ENCODE measurements at places on chromosomes 3 and 15. TPM values are rescaled to one million over a fixed set of nuclear protein-coding genes. Genes with fewer than 3 reads are reported as not detected.
A peak's percentile ranks its signal among the peaks of the same experiment; 100 is the strongest.

The WDR93 gene
- 2.1 TPM for total RNA-seq

DNA sequence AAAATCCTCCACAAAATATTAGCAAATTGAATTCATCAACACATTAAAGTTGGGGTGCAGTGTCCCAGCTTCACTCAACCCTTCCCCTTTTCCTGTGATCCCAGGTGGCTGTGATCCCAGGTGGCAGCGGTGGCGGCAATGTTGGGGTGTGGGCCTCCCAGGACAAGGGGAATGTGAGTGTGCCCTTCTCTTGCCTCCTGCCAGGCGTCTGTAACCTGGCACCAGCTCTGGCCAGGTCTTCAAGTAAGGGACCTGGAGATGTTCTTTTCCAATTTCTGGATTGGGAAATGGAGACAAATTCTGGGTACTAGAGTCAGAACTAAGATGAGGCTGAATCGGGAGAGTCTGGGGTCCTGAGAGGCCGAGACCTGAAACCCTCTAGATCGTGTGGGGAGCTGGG, 20.1 kb downstream of the GOLGA6A start:
- DNase-seq = peak; percentile 32

The UTS2B gene
- total RNA-seq = not detected

DNA sequence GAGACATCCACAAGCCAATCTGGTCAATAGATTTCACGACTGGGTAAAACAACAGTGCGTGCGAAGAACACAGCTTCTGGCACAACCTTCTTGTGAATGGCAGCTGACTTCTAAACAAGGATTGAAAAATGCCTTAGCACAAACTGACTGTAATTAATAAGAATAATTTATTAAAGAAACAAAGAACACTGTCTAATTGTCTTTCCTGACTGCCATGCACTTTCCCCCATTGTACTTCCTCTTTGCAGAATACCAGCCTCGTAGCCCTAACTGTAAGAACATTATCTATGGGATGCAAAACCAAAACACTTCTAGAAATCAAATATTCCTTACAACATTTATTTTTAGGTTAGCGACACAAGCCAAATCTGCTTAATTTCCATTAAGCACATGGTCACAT, 6.5 kb downstream of the FOXP1 start:
- no peak for DNase-seq

The DUOXA2 gene
- not detected for total RNA-seq

- DNase-seq = peak; percentile 68
Measured at GRCh38 chr3:50170689-50171088, 15.6 kb downstream of the SEMA3F start.

GRCh38 chr3:43873723-43874122, 183.0 kb downstream of the ABHD5 start:
- no peak for DNase-seq

GRCh38 chr3:61340931-61341461, 89.7 kb upstream of the FHIT start:
- no peak for DNase-seq

GRCh38 chr3:142523921-142524566, 54.5 kb downstream of the ATR start:
- no peak for DNase-seq

DNA sequence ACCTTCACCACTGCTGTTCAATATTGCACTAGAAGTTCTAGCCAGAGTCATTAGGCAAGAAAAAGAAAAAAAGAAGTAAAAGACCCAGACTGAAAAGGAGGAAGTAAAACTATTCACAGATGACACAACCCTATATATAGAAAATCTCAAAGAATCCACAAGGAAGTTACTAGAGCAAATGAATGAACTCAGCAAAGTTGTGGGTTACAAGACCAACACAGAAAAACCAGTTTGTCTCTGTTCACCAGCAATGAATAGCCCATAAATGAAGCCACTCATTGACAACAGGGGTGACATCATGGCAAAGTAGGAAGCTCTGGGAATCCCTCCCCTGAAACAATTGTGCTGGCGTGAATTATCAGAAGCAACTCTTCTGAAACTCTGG, 4.6 kb downstream of the CFAP100 start:
- no peak for DNase-seq

DNA sequence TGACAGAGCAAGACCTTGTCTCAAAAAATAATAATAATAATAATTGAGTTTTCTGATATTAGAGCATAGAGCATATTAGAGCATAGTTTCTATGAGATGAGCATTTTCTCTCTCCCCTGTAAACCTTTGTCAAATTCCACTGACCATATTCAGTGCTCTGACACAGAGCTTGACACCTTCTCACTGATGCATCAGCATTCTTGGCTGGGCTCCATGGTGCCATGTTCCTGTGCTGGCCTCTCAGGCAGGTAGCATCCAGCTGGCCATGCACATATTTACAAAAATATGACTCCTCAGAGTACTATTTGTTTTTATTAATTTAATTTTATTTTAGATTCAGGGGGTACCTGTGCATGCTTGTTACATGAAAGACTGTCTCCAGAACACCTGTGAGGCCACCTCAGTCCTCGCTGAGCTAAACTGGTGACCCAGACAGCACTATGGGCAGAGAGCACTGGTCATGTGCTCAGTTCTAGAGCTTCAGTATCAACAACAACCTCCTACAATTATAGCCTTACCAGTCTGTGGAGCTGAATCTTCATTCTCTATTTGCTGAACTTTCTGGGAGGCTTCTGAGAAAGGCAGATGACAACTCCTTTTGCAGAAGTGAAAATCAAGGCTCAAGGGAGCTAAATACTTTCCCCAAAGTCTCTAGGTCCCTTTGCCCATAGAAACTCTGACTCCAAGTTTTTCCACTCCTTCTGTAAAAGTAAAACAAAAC, 21.6 kb upstream of the SLC28A2 start:
- no peak for DNase-seq

The CRYGS gene
- total RNA-seq = 9.4 TPM

- DNase-seq = no peak
Measured at GRCh38 chr3:8667463-8668091, 23.0 kb upstream of the SSUH2 start.

DNA sequence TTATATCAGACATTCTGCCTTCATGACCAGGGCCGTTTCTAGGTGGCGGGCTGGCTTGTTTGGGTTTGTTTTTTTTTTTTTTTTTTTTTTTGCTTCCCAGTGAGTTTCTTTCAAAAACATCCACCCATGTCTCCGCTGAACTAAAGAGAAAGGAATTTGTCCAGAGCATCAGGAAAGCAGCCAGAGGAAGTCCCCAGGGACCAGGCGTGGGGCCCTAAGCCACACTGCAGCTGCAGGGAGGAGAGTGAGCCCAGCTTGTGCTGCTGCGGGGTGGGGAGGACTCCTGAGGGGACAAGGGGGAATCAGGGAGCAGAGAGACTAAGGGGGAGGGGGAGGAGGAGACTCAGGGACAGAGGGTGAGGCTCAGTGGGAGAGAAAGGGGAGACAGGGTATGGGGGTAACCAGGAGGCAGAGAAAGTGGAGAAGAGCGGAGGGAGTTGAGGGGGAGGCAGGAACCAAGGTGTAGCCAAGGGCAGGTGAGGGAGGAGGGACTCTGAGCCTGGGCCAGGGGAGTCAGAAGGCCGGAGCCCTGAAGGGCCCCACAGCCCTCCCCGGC, 49.5 kb downstream of the CYP11A1 start:
- no peak for DNase-seq

The GOLGA6A gene
- total RNA-seq = not detected

DNA sequence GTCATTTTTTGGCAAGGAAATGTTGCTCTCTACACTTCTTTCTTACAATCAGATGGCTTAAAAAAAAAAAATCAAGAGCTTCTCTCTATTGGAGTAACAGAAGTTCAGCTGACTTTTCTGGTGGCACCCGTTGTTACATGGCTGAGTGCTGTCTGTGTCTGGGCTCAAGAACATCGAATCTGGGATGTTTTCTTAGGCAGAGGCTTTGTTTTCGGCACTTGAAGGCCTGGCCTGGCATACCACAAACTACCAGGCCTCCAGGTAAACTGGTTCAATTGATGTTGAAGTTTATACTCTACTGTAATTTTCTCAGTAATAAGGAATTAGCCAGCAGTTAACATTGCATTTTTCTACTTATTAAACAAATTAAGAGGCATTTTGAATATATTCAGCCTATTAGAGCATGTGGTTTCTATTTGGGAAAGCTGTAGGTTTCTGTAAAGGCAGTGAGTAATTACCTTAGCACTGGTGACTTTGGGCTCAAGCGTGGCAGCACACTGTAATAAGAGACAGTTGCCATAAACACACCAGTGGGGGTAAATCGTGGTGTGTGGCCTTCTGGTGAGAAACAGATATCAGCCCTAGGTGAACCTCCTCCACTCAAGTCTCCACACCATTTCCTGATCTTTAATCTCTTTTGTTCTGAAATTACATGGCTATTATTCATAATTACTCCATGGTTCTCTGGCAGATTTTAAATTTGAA, 544.7 kb downstream of the MECOM start:
- DNase-seq = no peak

All from upper lobe of left lung (tissue), 6 donors.